ENCODE measurements at places on chromosomes 7 and 10.

GRCh38 chr10:17220652-17221100, 7.4 kb upstream of the VIM start:
- DNase-seq: no peak

DNA sequence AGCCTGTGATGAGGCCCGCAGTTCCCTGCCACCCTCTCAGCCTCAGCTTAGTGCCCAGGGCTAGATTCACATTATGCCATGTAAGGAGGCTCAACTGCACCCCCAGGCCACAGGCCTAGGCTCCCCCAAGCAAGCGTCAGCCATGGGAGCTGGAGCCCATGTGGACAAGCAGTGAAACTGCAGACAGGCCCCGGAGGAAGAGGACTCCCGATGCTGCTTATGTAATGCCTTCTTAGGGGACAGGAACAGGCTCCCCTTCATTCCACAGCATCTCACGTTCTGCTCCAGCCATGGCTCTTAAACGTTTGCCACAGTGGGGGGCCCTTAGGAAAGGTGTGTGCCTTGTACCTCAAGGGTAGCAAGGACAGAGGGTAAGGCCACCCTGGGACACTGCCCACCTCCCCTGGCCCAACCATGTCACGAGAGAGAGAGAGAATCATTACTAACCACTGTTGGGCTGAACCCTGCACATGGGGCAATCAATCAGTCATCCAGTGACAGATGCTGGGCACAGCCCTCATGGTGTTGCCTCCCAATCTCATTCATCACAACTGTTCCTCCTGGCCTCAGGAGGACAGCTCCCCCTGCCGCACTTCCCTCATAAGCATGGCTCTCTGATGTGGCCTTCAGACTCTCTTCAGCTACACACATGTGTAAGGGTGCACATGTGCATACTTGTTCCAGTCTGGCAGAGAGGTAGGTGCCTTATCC, 263.0 kb downstream of the GRID1 start:
- DNase-seq: no peak

- peak; percentile 87 for DNase-seq
Observed at GRCh38 chr7:155815332-155816191, 3.3 kb upstream of the SHH start.

DNA sequence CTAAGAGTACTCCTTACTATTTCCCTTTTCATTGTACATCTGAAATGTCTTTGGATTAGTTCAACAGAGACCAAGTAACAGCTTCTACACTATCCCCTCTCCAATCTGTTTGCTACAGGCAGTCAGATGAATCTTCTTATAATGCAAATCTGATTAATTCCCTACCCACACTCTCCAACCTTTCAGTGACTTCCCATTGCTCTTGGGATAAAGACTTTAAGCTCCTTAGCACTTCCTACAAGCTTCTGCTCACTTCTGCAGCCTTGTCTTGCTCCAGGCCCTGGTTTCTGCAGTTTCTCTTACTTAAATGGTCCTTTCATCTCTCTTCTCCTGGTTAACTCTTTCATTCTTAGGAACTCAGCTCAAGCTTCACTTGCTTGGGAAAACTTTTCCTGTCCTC, 65.2 kb upstream of the FEZF1 start:
- no peak for DNase-seq

GRCh38 chr7:130071701-130072622, 1.6 kb downstream of the KLHDC10 start:
- DNase-seq: no peak

DNA sequence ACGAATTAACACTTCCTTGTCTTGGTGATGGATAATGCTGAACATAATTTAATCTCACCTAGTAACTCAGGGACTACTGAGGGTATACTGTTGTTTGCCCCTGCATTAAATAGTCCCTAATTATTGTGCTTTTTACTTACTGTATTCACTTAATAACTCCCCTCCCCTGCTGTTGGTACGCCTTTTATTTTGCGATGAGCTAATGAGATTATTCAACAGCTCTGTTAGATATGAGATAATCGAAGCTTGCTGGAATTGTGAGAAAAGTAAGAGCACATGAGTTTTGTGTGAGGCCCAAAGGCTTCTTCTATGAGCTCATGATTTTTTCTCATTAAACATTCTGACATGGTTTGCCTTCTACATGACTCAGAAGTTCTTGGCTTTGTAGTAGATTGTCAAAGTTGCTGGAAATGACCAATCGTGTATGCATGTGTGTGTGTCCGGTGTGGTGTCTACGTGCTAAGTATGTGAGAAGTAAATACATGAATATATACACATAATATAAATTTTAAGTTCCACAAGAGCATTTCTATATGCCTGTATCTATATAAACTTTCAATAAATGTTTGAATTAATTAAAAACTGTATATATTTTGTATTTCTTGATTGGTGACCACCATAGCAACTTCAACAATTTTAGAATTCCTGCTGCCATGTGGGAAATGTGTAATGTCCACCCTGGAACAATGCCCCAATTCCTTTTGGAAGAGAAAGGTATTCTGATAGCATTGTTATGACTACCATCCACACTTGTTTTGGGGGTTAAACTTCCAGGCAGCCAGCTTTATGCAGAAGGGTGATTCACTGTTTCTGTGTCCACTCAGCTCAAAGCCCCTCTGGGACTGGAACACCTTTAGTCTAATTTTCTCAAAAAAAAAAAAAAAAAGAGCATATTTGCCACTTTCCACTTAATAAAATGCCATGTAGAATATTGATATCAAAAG, 106.2 kb downstream of the SAMD9 start:
- DNase-seq: no peak

DNA sequence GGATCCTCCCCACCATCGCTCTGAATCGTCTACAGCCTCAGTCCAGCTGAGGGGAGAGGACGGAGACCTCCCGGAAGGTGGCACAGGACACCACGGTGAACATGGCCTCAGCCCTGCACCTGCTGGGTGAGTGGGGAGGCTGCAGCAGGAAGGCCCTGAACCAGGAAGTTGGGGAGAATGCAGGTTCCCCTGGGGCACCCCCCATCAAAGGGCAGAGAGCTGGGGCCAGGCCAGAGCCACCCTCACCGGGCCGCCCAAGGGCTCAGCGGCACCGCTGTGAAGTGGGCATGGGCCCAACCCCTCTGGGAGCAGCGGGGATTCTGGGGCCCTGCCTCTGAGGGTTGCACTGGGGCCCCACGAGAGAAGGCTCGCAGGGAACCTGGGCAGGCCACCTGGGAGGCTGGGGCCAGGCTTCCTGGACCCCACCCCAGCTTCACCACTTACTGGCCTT, 98.7 kb downstream of the MICALL2 start:
- no peak for DNase-seq

- DNase-seq: no peak
Observed at GRCh38 chr7:134767520-134768168, 11.8 kb upstream of the CALD1 start.

DNA sequence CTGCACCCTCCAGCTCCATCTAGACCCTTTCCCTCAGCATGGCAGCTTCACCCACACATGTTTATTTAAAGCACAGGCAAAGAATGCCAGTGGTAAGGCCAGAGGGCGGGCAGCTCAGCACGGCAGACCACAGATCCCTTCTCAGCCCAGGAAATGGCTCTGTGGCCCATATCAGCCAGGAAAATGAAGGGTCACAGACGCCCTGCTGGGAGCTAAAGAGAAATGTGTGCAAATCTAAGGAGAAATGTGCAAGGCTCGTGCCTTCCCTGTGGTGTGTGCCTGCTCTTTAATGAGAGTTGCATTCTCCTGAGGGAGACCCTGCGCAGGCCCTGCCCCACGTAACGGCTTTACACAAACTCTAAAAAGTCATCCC, 23.0 kb downstream of the PTPRN2 start:
- no peak for DNase-seq

- DNase-seq: no peak
Observed at GRCh38 chr7:41116817-41117216, 586.1 kb downstream of the INHBA start.

DNA sequence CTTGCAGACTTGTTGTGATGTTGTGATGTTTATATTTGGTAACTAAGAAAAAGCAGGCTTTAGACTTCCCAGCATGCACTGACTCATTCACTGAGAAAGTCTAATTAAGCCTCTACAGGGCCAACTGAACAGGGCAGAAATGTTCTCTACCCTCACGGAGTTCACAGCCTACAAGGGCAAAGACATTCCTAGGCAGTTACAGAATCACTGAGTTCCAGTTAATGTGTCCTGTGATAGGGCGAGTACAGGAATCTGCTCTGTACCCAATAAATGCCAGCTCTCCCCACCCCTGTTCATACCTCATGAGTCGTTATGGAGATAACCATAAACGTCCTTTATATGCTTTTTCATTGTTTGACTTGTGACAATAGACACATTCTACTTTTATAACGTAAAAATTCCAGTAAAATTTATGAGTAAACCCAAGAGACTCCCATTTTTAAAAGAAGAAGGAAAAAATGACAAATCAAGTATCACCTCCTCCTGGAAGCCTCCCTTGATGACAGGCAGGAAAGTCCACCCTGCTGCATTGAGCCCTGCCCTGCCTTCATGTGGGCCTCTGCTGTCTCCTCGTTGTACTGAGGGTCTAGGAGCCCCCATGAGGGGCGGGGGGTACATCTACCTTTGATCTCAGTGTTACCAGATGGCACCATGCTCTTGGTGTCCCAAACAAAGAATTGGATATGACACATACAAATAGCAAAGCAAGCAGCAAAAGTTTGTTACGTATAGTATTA, 14.3 kb downstream of the MUC12 start:
- peak; percentile 54 for DNase-seq

- peak; percentile 10 for DNase-seq
Observed at GRCh38 chr7:2010551-2011265, 222.0 kb downstream of the MAD1L1 start.

- no peak for DNase-seq
Observed at GRCh38 chr7:43540471-43540870, 42.4 kb upstream of the STK17A start.

- DNase-seq: no peak
Observed at GRCh38 chr7:16926283-16926682, 44.5 kb upstream of the AGR3 start.

- DNase-seq: no peak
Observed at GRCh38 chr10:53808677-53809372, 992.2 kb downstream of the PCDH15 start.

DNA sequence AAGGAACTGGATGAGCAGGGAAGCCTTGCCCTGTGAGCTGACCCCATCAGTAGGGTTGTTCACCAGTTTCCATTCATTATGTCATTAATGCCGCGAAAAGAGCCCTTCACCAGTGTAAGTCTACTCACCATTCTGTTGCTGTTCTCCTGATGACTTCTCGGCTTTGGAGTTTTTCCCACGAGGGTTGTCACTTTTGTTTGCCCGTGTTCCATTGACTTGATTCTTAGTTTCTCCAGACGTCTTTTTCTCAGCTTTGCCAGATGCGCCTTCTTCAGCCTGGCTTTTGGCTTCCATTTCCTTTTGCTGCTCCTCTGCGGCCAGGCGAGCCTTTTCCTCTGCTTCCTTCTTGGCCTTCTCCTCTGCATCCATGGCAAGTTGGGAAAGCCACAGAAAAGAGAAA, 128.8 kb downstream of the PPP1R17 start:
- no peak for DNase-seq

GRCh38 chr10:111916011-111916410, 267.6 kb downstream of the GPAM start:
- no peak for DNase-seq

- no peak for DNase-seq
Observed at GRCh38 chr10:92972066-92972870, 88.3 kb upstream of the CYP26C1 start.

DNA sequence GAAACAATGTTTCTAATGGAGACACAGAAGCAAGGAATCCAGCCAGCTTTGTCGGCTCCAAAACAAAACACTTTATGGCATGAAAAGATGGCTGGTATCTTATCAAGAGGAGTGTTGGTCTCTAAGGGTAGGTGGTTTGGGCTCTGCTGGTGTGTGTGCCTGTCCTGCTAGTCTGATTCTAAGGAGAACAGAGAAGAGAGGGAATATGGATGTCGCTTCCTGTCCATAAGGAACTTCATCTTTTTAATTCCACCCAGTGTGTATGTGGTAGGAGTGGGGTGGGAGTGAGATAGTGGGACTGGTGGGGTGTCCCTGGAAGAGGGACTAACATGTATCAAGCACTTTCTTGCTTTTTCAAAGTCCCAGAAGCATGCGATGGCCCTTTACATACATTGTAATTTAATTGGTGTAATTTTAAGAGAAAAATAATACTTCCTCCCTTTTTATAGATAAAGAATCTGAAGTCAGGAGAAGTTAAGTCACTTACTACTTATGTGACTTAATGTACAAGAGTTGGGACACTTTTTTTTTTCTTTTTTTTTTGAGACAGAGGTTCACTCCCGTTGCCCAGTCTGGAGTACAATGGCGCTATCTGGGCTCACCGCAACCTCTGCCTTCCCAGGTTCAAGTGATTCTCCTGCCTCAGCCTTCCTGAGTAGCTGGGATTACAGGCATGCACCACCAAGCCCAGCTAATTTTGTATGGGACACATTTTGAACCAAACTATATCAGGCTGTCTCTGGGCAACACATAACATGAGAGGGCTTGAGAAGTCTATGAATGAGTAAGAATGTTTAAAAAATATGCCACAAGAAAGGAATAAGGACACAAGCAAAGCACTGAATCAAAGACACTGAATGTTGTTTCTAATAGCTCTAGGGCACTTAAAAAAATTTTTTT, 18.8 kb downstream of the NT5C3A start:
- DNase-seq: peak; percentile 33

- DNase-seq: peak; percentile 55
Observed at GRCh38 chr10:94000638-94001415, 7.1 kb downstream of the PLCE1 start.

DNA sequence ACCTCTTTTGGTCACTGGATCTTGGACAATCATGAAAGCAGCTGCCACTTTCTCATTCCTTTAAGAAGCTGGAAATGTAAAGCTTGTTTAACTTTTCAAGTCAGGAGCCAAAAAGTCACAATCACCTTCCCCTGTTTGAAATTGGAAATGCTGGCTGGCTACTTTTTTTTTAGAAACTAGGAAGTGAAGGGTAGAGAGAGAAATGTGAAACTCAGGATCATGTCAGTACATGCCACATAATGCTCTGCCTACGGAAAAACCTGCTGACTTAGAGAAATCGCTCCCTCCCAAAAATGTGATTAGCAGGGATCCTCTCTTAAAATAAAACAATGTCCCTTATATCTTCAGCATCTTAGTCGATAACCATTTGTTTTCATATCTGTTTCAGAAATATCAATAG, 188.4 kb upstream of the C7orf33 start:
- no peak for DNase-seq

GRCh38 chr7:1340461-1341360, 108.0 kb downstream of the UNCX start:
- DNase-seq: no peak

DNA sequence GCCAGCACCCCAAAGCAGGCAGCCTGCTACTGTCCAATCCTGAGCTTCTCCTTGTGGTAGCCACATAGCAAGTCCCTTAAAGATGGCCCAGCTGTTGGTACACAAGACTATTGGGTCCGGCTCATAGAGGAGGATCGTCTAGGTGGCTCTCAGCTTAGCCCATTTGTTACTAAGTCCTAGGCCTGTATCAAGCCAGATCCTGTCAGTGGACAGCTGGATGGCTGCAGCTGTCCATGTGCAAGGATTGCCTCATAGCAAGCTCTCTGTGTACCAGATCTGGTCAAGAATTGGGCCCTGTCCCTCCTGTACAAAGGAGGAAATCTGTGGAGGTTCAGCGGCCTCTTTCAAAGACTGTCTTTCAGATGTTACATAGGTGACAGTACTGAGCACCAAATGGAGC, 12.2 kb upstream of the TMEM168 start:
- DNase-seq: no peak

GRCh38 chr7:18361756-18362155, 133.8 kb upstream of the HDAC9 start:
- DNase-seq: no peak
